Colonic mucosa (tissue), 4 donors: ENCODE measurements at places on chromosomes 3 and 15. TPM values are rescaled to one million over a fixed set of nuclear protein-coding genes. Genes with fewer than 3 reads are reported as not detected.

GRCh38 chr3:123343296-123344174 is 105.4 kb downstream of the ADCY5 start:
- DNase-seq = no peak

Gene PSTPIP1
- total RNA-seq = 3.7 TPM

Gene SLC6A1
- 0.05 TPM for total RNA-seq

- DNase-seq = peak; percentile 33
Measured at GRCh38 chr3:16448639-16449070, 64.8 kb downstream of the RFTN1 start.

- no peak for DNase-seq
Measured at GRCh38 chr3:186057594-186057993, 51.3 kb downstream of the ETV5 start.

DNA sequence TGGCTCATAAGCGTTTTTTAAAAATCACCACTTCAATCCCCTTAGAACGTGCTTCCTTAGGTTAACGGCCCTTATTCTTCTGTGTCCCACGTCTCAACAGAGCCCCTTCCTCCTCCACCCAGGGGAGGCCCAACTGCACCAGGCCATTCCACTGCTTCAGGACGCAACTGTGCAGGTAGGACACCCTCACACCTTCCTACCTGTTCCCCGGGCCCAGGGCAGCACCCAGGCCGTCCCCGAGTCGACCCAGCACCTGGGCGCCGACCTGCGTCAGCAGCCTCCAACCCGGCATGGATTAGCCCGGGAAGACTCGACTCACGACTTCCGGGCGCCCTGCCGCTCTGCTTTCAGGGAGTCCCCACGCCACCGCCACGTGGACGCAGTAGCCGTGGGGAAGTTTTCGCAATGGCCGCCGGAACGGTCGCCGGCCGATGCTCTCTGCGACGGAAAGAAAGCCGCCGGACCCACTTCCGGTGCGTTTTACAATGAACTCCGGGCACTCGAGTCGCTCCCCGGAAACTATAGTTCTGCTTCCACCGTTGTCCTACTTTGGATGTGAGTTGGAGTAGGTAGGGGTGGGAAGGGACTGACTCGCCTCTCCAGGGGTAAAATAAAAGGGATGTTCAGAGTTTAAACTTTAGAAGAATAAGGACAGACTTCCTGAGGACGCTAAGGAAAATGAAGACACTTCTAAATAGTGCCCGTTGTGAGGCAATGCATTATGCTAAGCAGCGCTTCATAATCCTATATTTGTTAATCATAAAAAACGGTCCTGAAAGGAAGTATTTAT is at the start of gene MRPL3:
Gene MRPL3 (minus strand): TSS at position 442 of the 790 bp plus-strand sequence. CDS start 150 bp downstream, at position 292.
- peak; percentile 87 for DNase-seq

DNA sequence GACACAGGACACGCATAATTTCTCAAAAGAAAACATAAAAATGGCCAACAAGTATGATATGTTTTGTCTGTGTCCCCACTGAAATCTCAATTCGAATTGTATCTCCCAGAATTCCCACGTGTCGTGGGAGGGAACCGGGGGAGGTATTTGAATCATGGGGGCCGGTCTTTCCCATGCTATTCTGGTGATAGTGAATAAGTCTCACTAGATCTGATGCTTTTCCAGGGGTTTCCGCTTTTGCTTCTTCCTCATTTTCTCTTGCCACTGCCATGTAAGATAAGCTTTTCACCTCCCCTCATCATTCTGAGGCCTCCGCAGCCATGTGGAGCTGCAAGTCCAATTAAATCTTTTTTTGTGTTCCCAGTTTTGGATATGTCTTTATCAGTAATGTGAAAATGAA is 12.1 kb upstream of the POU1F1 start:
- no peak for DNase-seq

DNA sequence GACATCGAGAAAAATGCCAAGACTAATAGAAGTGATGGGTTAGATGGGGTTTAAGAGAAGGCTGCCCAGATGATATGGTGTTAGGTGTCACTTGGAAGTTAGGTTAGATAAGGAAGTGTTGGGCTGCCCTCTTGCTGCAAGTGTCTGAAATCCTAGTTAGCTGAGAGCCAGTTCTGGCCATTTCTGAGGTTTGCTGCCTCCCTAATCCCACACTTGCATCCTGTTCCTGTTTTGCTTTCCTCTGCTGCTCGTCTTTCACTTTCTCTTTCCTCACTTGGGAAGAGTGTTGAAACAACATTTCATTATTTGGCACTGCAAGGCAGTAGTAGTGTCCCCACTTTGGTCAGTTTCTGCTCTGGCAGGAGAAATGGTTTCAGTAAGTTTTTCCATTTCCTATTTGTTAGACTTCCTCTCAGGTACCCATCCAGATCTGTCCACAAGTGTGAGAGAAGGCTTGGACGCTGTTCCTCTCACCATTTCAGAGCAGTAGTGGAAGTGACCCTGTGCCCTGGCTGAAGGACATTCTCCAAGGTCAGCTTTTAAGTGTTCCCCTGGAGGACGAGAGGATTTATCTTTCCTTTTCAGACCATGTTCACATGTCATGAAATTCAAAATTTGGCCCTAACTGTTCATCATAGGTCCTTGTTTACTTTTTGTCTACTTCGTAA is 93.3 kb downstream of the ADAMTSL3 start:
- no peak for DNase-seq

Gene MDFIC2
- not detected for total RNA-seq

GRCh38 chr3:10912786-10913185 is 79.8 kb upstream of the SLC6A1 start:
- DNase-seq = no peak

Gene MGLL
- total RNA-seq = 123 TPM

Gene MKRN2OS
- 6.1 TPM for total RNA-seq

GRCh38 chr3:5195605-5196004 is 8.1 kb downstream of the EDEM1 start:
- no peak for DNase-seq

GRCh38 chr3:148968321-148968720 is 23.0 kb upstream of the GYG1 start:
- no peak for DNase-seq

- no peak for DNase-seq
Measured at GRCh38 chr3:8385848-8386620, 115.6 kb upstream of the LMCD1 start.

- DNase-seq = no peak
Measured at GRCh38 chr3:142251951-142252350, 26.6 kb upstream of the GK5 start.

GRCh38 chr3:180253283-180253682 is 216.5 kb upstream of the PEX5L start:
- DNase-seq = no peak

DNA sequence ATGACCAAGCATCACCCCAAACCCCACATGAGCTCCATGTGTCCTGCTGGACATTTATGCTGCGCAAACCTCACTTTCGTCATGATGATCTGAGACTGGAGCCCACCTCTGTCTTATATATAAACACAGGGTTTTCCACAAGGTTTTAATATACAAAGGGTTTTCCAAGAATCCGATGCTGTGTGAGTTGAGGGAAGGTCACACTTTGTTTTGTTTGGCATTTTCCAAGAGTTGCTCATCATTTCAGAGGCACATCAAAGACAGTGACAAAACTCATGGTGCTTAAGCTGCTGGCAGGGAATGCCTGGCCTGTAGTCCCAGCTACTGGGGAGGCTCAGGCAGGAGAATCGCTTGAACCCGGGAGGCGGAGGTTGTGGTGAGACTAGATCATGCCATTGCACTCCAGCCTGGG is 20.0 kb downstream of the EFCC1 start:
- no peak for DNase-seq

GRCh38 chr3:49511639-49512038 is 41.6 kb downstream of the DAG1 start:
- DNase-seq = no peak

Gene KBTBD13
- total RNA-seq = not detected

DNA sequence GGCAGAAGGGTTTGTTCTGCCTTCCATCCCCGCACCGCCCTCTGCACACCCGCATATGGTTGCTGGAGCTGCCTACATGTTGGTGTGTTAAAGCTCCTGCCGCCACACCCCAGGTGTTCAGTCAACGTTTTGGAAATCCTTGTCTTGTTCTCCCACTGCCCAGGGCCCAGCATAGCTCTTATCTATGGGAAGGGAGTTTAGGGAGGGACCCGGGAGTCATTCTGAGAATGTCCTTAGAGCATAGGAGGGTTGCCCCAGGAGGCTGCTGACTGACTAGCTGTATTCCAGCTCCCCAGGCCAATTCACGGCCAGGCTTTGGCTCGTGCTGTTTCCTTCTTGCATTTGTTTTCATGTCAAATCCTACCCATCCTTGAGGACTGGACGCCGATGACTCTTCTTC is 46.8 kb downstream of the MAGEF1 start:
- DNase-seq = no peak

Gene KBTBD8
- 5.0 TPM for total RNA-seq

- no peak for DNase-seq
Measured at GRCh38 chr3:45145223-45145622, 955 bp downstream of the CDCP1 start.

GRCh38 chr15:101193806-101194545 is 57.9 kb downstream of the CHSY1 start:
- DNase-seq = no peak

DNA sequence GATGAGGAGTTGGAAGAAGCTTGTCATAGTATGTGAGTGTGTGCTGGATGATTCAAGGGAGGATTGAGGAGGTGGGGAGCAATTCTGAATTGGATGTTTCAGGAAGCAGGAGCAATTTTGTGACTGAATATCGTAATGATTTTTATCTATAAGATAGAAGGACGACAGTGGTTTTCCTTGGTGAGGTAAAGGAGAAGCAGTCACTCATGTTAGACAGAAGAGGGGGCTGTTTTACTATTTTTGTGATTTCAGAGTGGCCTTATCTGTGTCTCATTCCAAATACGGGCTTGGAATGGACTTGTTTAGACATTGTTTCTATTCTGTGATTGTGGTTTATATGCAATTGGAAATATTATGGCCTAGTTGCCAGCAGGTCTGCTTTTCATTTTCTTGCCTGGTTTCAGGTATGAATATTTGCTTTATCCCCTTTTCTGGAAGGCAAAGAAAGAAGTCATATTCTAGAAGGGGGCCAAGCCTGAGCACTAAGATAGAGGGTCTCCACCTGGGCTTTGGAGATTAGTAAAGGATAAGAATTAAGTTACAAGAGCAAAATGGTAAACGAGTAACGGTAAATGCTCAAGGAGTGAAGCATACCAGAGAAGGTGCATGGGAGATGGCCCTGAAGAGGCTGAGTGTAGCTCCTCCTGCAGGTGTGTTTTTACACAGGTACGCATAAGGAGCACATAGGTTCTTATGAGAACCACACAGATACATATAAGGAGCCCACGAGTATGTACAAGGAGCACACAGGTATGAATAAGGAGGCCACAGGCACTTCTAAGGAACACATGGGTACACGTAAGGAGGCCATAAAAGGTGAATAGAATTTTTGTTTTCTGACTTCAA is 124.6 kb upstream of the KCNAB1 start:
- DNase-seq = no peak

Gene PRR20G
- total RNA-seq = not detected

Gene TBC1D21
- not detected for total RNA-seq

DNA sequence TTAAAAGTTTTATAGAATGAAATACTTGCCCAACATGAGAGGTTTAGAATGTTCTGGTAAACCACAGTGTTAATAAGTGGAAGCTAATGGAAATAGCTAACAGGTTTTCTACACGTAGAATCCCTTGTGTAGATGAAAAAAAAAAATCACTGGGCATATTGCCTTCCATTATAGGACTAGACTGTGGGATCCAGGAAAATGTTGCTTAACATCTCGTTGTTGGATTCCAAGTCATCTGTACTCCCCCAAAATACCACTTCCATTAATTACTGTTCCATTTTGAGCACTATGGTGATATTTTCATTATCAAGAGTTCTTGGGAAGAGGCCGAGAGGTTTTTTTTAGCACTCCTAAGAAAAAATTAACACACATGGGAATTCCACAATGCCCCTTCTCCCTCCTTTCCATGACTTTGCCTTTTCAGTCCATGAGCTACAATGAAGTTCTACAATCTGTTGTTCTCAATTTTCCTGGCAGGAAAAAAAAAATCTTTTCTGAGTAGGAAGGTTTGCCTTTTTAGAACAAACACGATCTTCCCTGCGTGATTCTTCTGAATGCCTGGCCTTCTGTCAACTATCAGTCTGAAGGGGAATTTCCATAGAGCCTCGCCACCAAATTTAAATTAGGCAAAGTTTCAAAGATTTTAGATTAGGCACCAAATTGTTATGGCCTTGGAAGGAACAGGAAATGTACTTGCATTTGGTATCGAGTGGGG is 74.4 kb upstream of the CTDSPL start:
- no peak for DNase-seq

Gene HEMK1
- 23.0 TPM for total RNA-seq

Gene SST
- total RNA-seq = 31.6 TPM

DNA sequence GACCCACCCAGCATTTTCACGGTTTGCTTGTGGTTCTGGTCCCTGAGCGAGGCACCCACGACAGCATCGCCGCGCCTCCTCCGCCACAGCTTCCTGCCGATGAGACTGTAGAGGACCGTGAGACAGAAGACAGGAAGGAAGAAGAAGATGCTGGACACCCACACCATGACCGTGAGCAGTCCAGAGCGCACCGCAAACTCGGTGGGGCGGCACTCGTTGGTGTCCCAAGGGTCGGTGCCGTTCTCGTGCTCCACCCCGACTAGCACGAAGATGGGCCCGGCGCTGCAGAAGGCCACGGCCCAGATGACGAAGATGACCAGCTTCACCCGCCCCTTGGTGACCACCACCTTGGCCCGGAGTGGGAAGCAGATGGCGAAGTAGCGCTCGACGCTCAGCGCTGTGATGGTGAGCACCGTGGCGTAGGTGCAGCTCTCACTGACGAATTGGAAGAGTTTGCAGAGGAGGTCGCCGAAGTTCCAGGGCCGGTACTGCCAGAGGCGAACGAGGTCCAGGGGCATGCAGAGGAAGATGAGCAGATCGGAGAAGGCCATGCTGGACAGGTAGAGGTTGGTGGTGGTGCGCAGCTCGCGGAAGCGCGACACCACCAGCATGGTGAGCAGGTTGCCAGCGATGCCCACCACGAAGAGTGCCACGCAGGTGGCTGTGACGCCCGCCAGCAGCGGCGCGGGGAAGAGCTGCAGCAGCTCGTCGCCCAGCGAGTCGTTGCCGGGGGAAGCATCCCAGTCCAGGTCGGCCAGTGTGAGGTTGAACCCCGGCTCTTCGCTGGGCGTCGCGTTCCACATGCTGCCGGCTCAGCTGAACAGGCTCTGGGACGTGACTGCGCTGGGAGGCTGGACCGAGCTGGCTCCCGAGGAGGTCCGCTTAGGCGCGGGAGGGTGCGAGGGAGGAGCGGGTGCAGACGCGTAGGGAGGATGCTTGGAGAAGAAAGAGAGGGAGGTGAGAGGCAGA is at the start of gene GHSR:
Gene GHSR (minus strand): TSS at position 846 of the 969 bp plus-strand sequence. CDS start 43 bp downstream, at position 803.
- DNase-seq = no peak

GRCh38 chr3:180932819-180933218 is 20.3 kb downstream of the FXR1 start:
- no peak for DNase-seq

GRCh38 chr15:68623301-68623892 is 44.6 kb downstream of the CORO2B start:
- no peak for DNase-seq

Gene LAMB2
- total RNA-seq = 83.5 TPM

GRCh38 chr15:63601026-63601703 is 4.0 kb downstream of the FBXL22 start:
- peak; percentile 47 for DNase-seq

Gene RETNLB
- 101 TPM for total RNA-seq

- DNase-seq = no peak
Measured at GRCh38 chr15:42401544-42402454, 42.5 kb downstream of the CAPN3 start.
